ENCODE measurements at places on chromosomes 4 and X.

DNA sequence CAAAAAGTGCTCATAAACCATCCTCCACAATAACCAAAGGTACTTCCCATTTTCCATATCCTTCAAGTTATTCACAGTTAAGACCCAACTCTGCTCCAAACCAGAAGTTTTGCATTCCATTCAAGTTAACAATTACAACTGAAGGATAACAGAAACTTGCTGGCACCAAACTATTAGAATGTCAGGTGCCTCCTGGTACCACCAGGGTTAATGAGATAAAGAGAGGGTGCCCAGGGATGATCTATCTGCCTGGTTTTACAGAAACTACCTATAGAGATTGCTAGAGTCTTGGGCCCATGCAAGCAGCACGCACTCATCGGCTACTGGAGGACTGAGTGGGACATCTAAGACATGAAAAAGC is 114.6 kb downstream of the RBM47 start:
- peak; percentile 7 for DNase-seq

DNA sequence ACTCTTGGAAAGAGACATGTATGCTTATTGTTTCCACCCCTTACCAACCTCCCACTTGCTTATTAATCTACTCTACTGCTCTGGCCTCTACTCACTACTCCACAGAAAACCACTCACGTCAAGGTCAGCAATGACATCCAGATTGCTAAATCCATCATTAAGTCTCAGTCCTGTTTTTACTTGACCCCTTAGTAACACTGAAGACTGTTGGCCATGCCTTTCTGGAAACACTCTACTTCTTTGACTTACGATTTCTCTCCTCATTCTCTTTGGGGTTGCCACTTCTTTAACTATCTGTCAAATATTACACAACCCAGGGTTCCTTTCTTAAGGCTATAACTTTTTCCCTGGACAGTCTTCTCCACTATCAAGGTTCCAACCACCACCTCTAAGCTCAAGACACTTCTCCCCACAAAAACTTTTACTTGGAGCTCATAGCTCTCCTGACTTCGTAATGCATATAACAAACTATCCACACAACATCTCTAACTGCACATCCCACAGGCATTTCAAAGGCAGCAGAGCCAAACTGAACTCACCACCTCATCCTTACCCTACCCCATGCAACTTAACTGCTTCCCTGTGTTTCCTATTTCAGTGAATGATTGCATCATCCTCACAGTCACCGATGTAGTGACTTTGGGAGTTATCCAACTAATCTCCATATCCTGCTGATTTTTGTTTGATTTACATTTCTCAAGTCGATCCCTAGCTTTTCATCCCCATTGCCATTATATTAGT is 15.8 kb upstream of the MAGEA4 start:
- no peak for DNase-seq

DNA sequence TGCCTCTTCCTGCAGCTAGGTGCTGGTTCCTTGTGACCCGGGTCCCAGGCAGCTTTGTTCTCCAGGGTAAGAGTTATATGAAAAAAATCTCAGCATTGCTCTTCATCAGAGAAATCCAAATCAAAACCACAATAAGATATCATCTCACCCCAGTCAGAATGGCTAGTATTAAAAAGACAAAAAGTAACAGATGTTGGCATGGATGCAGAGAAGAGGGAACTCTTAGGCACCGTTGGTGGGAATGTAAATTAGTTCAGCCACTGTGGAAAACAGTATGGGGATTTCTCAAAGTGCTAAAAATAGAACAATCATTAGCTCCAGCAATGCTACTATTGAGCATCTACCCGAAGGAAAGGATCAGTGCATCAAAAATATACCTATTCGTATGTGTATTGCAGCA is 61.5 kb downstream of the SORCS2 start:
- no peak for DNase-seq

DNA sequence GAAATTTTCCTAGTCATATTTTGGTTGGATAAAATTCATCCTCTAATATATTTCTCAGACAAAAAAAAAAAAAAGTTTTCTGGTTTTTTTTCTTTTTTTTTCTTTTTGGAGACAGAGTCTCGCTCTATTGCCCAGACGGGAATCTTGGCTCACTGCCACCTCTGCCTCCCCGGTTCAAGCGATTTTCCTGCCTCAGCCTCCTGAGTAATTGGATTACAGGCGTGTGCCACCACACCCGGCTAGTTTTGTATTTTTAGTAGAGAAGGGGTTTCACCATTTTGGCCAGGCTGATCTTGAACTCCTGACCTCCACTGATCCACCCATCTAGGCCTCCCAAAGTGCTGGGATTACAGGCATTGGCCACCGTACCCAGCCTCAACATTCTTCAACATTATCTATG is 432.7 kb upstream of the PABPC4L start:
- no peak for DNase-seq
